EH (cell line): ENCODE measurements at places on chromosomes 1 and 21.

DNA sequence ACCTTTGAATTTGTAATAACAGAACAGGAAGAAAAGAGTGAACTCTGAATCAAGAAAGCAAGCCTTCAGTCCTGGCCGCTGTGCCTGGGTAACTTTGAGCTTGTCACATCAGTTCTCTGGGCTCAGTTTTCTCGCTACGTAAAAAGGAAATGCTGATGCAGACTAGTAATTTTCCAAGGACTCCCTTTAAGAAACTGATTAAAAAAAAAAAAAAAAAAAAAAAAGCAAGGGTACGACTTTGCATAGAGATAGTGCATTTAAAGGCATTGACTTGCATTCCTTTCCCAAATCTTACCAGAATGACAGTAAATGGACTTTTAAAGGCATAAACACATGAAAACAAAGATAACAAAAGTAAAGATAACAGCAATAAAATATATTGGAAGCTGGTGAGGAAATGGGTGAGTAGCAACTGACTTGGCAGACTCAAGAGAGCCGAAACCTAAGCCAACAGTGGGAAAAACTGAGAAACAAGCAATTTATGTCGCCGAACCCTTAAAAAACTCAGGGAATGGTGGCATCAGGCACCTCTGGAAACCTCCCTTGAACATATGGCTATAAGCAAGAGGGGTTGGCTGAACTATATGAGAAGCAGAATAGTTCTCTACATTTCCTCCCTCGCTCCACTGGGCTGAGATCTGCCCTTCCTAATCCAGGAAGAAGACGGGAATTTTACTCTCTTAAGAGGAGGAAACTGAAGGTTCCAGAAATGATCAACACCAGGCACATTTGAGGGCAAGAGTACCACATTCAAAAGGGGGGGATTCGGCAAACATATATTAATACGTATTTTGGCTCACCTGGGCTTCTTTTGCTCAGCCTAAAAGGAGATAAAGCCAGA is 189.2 kb downstream of the CDC7 start:
- DNase-seq, result no peak

DNA sequence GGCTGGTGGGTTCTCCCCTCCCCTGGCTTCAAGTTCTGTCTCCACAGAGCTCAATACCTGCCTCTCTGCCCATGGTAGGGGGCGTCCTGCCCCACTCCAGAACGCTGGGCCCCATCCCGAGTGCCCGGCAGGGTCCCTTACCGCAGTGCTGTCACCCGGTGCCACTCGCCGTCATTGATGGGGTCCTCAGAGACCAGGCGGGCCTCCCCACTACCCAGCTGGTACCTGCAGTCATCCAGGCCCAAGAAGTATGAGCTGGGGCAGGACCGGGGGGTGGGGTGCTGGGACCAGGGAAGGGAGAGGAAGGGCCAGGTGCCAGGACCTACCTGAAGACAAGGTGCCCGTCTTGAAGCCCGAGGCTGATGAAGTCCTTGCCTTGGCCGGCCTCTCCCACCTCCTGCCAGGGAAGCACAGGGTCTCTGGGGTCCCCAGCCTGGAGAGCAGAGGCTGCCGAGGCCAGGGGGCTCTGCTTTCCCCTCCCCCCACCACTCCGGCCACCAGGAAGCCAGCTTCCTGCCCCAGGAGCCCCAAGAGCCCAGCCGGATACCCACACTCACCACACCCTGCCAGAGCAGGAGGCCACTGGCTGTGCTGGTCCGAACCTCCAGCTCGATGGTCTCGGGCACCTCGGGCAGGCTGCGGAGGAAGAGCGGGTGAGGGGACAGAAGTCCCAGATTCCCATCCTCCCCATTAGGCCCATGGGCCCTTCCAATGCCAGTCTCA is 12.1 kb downstream of the LDLRAD2 start:
- DNase-seq, result no peak

GRCh38 chr1:108592030-108592759 is 32.3 kb downstream of the EEIG2 start:
- DNase-seq, result no peak

- DNase-seq, result peak; percentile 37
Observed at GRCh38 chr21:41068496-41068895, 99.5 kb upstream of the BACE2 start.

DNA sequence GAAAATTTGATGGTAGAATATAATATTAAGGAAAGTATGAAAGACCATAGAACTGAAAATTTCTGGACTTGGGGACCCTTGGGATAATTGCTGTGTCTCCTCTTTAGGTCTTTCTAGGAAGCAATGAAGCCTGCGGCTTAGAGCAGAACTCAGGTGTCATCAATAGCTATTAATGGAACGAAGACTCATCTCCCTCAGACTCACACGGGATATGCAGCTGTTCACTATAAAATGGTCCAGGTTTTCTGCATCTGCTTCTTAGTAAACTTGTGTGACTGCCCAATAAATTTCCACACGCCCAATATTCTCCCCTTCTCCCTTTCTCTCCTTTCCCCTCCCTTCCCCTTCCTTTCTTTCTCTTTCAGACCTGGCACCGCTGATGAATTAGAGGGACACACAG is 392.5 kb downstream of the HLX start:
- no peak for DNase-seq
